CD4-positive, CD25-positive, alpha-beta regulatory T cell (primary cell): ENCODE measurements at places on chromosomes 3 and 15.

GRCh38 chr3:48429317-48429959 is 448 bp downstream of the PLXNB1 start:
- DNase-seq: peak; percentile 60

- no peak for DNase-seq
These were observed 292.3 kb upstream of the CADM2 start for GRCh38 chr3:84666468-84666867.

GRCh38 chr3:141049681-141050080 is 1.5 kb upstream of the SPSB4 start:
- no peak for DNase-seq

GRCh38 chr15:45253330-45253729 is 1.3 kb downstream of the SLC28A2 start:
- peak; percentile 16 for DNase-seq

DNA sequence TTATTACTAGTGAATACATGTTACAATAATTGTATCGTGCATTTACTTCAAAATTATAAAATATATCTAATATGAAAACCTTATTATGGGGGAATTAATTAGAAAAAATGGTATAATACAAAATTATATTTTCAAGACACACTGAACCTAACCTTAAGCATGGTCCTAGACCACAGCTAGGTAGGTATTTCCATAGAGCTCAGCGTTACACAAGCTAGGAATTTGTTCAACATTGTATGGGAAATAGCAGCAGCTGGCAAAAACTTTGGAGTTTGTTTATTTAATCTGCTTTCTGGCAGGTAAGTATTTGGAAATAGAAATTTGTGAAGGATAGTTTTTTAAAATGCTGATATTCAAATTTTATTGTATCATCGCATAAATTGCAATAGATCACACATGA is 52.9 kb downstream of the BCHE start:
- no peak for DNase-seq

- no peak for DNase-seq
These were observed 1359.8 kb downstream of the ZPLD1 start for GRCh38 chr3:103794656-103795055.

- DNase-seq: no peak
These were observed 543.6 kb downstream of the EDEM1 start for GRCh38 chr3:5731100-5731499.

DNA sequence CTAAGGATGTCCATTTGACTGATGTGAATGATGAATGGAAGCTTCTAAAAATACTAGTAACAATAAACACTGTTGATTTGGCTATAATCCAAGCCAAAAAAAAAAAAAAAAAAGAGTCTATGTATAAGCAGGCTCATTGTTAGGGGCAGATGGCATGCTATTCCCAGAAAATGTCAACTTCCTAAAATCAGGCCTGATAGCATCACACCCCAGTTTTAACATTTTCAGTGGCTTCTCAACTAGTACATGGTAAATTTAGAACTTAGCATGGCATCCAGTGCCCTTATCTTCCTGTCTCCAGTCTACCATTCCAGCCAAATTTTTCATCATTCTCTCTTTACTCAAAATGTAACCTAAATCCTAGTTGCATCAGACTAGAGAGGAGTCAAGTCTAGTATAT is 288.2 kb upstream of the ZNF385D start:
- DNase-seq: no peak

- DNase-seq: peak; percentile 49
These were observed 10.7 kb upstream of the DHX36 start for GRCh38 chr3:154334973-154335420.

DNA sequence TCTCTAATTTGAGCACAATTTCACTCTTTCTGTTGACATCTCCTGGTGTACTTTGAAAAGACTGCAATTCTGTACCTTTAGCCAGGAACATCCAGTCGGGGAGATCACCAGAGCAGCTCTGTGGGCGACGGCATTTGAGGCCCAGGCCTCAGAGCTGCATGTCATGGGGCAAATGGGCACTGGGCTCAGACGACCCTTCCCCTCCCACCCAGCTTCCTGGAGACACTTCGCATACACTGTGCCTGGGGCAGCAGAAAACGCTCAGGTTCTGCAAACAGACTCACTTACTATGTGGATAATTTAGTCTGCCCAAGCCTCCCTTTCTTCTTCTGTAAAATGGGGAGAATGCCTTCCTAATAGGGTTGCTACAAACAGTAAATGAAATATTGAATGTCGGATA is 96.9 kb downstream of the HMG20A start:
- no peak for DNase-seq

- DNase-seq: no peak
These were observed 53.8 kb downstream of the CDCP1 start for GRCh38 chr3:45092132-45093031.

DNA sequence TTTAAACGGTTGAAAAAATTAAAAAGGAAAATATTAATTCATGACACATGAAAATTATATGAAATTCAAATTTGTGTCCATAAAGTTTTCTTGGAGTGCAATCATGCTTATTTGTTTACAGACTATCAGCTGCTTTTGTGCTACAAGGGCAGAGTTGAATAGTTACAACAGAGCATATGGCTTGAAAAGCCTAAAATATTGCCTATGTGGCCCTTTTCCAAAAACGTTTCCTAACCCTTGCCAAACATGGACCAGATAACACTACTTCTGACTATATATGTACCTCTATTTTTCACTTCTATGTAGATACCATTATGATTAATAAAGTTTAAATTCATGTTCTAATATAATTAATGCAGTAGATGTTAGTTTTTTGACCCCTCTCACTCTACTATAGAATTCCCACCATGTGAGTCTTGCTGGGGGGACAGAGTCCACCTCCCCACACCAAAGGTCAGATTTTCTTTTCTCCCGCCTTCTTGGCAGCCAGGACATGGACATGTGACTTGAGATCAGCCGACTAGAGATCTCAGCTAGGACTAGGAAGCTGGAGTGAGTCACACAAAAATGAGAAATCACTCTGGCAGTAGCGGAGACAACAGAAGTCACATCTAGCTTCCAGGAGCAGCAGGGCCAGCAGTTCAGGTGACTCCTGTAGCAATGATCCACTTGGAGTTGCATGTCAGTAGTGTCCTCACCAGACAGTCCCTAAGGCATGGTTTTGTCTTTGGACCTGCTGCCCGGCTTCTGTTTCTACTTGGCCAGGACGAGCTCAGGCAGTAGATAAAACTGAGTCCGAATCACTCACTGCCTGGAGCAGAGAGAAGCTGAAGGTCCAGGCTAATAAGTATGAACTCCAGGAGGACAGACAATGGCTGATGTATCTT is 22.4 kb downstream of the CIAO2A start:
- DNase-seq: no peak

DNA sequence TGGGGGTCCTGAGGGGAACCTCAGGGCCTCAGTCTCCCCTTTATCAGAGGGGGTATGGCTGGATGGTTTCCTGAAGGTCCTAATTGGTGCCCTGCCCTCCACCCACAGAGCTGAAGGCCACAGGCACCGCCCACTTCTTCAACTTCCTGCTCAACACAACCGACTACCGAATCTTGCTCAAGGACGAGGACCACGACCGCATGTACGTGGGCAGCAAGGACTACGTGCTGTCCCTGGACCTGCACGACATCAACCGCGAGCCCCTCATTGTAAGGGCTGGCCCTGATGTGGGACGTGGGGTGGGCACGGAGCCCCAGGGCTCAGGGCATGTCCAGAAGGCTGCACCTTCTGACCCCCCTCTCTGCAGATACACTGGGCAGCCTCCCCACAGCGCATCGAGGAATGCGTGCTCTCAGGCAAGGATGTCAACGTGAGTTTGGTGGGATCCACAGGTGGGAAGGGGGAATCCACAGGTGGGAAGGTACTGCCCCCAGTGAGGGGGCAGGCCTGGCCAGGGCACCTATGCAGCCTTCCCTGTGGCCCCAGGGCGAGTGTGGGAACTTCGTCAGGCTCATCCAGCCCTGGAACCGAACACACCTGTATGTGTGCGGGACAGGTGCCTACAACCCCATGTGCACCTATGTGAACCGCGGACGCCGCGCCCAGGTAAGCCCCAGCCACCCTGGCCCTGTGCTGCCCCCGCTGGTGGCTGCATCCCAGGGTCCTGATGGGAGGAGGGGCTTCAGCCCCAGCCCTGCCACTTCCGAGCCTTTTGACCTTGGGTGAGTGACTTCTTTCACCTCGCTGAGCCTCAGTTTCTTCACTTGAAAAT is 17.5 kb upstream of the GNAT1 start:
- DNase-seq: no peak
